Renal cortical epithelial cell (primary cell): ENCODE measurements at places on chromosomes 11 and 22. TPM values are rescaled to one million over a fixed set of nuclear protein-coding genes. Genes with fewer than 3 reads are reported as not detected.
A peak's percentile ranks its signal among the peaks of the same experiment; 100 is the strongest.

GRCh38 chr11:9565822-9566560 is 7.5 kb upstream of the WEE1 start:
- peak; percentile 100 for DNase-seq

DNA sequence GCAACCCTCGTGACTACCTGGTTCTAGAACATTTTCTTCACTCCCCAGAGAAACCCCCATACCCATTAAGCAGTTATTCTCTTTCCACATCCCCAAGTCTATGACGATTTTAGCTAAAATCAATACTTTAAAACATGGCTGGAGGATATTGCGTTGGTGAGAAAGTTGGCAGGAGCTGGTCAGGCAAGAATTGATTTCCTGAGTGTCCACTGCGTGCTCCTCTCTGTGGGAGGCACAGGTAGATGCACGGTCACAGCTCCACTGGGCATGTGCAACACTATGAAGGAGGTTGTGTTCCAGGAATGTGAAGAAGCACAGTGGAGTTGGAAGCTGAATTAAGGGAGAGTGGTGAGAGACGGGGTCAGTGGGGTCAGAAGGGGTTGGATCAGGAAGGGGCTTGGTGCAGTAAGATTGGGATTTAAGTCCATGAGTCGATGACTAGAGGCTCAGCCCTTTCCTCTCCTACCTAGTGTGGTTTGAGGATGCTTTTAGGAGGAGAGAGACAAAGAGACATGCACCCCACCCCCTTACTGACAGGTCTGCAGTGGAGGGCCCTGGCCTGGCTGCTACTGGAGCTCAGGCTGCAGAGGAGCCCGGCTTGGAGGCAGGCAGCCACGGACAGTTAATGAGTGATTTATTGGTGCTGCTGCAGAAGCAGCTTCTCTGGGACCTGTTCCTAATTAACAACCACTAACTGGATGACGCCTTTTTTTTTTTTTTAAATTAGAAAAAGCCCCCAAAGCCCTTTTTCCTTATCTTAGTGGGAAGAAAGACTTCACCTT is 395.6 kb downstream of the TENM4 start:
- peak; percentile 46 for DNase-seq

- DNase-seq: peak; percentile 39
Measured at GRCh38 chr22:38843201-38843656, 599 bp downstream of the NPTXR start.

DNA sequence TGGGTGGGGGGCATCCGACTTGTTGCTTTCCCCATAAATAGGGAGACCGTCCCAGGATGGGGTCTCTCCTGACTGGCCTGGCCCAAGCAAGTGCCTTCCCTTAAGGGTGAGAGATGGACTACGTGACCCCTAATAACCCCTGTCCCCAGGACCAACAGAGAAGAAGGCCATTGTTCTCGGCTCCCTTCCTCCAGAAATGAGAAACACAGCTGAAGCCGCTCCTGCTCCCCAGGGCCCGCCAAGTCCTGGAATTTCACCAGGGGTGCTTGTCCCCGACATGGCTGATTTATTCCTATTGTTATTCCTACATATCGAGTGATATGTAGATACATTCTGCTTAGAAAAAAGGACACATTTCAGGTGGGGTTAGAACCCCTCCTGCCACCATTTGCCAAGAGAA is 100.8 kb downstream of the TP53I11 start:
- DNase-seq: no peak

DNA sequence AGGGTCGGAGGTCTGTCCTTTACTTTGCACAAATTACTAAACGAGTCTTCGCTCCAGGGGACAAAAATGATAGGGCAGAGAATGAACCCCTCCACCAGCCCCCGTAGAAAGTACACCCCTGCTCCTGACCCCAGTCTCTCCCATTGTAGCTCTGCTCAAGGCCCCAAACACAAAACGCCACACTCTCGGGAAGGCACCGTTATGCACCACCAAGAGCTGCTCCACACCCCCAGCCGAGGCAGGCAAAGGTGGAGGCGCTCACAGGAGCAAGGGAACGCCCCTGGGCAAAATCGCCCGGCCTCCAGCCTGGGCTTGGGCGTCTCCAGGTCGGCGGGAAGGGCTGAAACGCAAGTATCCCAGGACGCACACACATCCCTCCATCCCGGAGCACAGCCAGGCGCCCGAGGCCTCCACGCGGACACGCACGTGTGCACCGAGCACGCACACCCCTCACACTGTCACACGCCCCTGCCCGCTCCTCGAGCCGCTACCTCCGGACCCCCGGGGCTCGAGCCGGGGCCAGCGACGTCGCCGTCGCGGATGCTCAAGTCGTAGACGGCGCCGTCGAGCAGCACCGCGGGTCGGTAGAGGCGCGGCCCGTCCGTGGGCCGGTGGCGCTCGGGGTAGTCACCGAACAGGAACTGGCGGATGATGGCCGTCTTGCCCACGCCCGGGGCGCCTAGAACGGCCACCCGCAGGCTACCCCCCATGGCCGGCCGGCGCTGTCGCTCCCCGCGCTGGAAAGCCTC is 786 bp downstream of the RASL10A start:
- DNase-seq: no peak

DNA sequence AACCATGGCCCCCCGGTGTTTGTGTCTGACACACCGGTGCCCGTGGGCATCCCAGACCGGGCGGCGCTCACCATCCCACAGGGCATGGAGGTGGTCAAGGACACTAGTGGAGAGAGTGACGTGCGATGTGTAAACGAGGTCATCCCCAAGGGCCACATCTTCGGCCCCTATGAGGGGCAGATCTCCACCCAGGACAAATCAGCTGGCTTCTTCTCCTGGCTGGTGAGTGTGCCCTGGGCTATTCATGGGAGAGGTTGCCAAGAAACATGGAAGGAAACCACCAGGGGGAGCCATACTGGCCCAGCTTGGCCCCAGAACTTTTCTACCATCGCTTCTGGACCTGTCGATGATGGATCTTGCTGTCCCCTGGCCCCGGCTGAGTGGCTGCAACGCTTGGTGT is 36.5 kb downstream of the PRDM11 start:
- peak; percentile 18 for DNase-seq

DNA sequence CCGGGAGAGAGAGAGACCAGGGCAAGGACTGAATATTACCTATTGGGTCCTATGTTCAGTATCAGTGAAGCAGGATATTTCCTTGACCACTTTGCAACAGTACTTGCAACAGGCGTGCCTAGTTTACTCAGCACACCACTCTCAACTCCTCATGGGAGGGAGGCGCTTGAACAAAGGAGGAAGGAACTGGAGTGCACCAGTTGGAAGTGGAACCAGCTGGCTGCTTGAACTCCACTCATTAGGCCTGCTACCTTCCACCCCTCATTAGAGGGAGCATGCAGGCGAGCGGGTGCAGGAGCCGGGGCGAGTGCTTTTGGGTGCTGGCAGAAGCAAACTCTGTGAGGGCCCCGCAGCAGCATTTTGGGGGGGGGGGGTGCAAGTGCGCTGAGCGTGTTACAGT is 1369.6 kb upstream of the RAG2 start:
- no peak for DNase-seq

GRCh38 chr11:35111161-35112055 is 27.6 kb upstream of the CD44 start:
- peak; percentile 78 for DNase-seq

DNA sequence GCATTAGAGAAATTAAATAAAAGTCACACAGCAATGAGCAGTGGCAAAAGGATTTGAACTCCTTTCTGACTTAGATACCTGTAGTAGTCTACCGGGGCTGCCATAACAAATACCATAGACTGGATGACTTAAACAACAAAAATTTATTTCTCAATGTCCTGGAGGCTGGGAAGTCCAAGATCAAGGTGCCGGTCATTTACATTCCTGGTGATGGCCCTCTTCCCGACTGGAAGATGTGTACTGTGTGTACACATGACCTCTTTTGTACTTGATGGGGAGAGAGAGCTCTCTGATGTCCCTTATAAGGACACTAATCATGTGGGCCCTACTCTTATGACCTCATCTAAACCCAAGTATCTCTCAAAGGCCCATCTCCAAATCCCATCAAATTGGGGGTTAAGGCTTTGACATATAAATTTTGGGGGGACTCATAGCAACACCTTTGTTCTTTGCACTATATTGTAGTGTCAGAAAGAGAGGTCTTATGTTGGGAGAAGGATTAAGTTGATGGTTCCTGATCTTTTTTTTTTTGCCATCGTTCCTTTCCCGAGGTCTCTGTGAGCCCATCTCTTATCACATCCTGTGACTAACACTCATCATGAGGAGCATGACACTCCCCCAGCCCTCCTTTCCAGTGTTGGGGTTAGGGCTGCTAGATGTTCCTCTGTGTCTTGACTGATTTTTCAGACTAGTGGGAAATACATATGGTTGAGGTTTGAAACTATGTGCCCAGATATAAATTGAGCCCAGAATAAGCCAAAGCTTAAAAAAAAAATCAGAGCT is 104.3 kb downstream of the TRAF6 start:
- DNase-seq: no peak

GRCh38 chr11:113729456-113729855 is 23.3 kb upstream of the TMPRSS5 start:
- no peak for DNase-seq

- peak; percentile 63 for DNase-seq
Measured at GRCh38 chr11:11349870-11350337, 3.1 kb downstream of the CSNK2A3 start.

DNA sequence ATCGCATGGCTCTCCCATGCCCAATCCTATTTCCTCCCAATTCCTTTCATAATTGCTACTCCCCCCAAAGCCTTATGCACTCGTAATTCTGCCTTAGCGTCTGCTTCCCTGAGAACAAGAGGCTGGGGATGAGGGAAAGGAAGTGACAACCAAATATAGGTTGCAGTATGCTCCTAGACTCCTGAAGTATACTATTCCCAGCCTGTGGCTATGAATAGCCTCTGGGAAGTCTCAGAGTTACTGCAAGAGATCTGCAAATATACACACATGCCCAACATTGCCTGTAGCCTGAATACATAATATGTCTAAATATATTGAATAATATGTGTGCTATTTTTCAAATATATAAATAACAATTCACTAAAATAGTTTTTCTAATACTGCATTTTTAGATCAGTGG is 96.1 kb upstream of the CD44 start:
- no peak for DNase-seq

DNA sequence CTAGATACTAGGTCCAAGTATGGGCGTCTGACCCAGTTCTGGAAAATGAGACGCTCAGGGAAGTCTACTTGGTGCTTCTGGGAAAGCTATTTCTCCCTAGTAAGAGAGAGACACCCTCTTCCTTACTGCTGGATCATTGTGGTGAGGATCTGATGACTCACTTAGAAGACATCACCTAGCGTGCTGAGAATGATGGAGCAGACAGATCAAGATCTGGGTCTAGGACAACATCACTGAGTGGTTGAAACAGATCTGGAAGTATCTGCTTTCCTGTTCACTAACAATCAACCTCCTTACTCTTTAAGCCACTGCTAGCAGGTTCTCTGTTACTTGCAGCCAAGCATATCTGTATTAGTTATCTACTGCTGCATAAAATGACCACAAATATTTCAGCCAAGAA is 38.3 kb upstream of the HMGXB4 start:
- peak; percentile 69 for DNase-seq

DNA sequence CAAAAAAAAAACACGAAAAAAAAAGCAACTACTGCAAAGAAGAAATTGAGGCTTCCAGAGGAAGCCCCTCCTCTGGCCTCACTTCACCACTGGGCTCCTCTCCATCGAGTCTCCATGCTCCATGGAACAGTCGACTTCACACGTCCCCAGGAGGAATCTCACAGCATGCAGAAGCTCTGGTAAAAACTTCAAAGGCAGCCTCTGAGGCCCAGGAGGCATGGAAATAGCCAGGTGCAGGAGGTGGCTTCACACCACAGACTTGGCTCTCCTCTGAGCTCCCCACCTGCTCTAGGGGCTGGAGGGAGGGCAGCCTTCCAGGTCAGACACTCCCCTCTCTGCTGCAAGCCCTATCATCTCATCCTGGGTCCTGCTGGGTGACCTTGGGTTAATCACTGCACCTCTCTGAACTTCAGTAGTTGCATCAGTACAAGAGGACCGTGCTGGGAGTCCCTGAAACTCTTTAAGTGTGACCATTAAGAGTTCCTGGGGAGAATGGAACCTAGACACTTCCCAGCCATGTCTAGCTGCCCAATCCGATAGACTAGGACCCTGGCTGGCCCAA is 8.2 kb downstream of the PDE2A start:
- DNase-seq: no peak

DNA sequence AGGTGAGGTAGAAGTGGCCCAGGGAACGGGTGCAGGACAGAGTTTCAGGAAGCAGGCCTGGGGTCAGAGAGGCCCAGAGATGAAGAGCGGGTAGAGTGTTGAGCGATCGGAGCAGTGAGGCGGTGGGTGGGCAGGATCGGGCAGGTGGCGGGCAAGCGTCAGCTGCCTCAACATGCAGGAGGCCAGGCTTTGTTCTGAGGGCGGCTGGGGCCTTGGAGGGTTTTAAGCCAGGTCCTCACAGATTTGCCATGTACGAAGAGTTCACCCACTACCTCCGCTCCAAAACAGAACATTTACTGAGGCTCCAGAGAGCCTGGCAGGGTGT is 29.4 kb downstream of the FLRT1 start:
- DNase-seq: no peak

GRCh38 chr11:27183672-27184457 is 143.2 kb downstream of the BBOX1 start:
- peak; percentile 71 for DNase-seq

DNA sequence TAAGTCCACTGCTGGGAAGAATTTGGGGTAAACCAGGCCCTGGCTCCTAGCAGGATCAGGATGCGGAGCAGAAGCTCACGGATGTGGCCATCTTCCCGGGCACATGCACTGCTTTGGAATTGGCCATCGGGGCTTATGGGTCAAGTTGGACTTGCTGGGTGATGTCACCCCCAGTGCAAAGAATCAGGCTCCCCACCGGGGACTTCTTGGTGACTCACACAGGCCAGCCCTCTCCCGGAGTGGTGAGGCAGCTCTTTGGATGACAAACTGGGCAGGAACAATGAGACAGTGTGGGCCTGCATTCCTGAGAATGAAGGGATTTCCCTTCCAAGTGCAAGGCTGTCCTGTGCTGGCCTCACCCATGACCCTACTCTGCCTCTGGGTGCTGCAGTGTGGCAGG is 128.8 kb upstream of the ANO1 start:
- DNase-seq: peak; percentile 82

DBX1 gene
- total RNA-seq: not detected in 2 replicates

LRRC4C gene
- 0.69 and 0.89 TPM in 2 replicates for total RNA-seq

OSBP2 gene
- 1.4 and 1.5 TPM in 2 replicates for total RNA-seq

MS4A8 gene
- total RNA-seq: not detected in 2 replicates

OR4D11 gene
- total RNA-seq: not detected in 2 replicates

BTG4 gene
- not detected in 2 replicates for total RNA-seq

INPP5J gene
- total RNA-seq: 0.87 and 4.0 TPM in 2 replicates

TECTA gene
- total RNA-seq: 0.17 and 0.50 TPM in 2 replicates

OR8D4 gene
- total RNA-seq: not detected in 2 replicates

KCNJ1 gene
- 33.8 TPM in 1 of 2 replicates, not detected in the other for total RNA-seq

PYGM gene
- total RNA-seq: 0.05 TPM in 1 of 2 replicates, not detected in the other

C22orf15 gene
- total RNA-seq: not detected in 2 replicates

OR51G2 gene
- not detected in 2 replicates for total RNA-seq
